Activated naive CD8-positive, alpha-beta T cell treated with anti-CD3 and anti-CD28 coated beads, Interleukin-2, amount 50 U/mL, for 24 hours (primary cell): ENCODE measurements at places on chromosomes 7 and 10.

DNA sequence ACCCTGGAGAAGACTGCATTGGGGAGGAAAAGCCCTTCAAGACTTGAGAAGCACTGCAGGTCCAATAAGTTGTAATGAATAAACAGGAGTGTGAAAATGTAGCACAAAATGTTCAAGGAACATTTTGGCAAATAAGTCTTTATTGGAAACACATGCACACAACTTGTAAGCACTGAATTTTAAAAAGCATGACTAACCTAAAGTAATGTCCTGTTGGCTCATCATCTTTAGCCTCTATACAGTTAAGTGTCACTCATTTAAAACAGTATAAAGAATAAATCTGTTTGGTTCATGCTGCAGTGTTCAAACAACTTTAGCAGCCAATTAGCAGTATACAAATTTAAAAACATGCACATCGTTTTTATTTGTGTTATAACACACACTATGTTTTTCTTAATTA is 108.6 kb downstream of the CDK6 start:
- no peak for DNase-seq
- peak overlapping the region; percentile 28 for H3K27ac ChIP-seq
- H3K27me3 ChIP-seq: no peaks in the 10 kb centered on the region
- no peak overlapping the region for H3K4me3 ChIP-seq

- H3K27me3 ChIP-seq: peaks cover 8% of the 10 kb centered on the region
- peaks cover 17% of the 10 kb centered on the region for H3K4me1 ChIP-seq
- peaks cover 10% of the 10 kb centered on the region for H3K36me3 ChIP-seq
- no peak for DNase-seq
These were observed 108.4 kb upstream of the FAM3C start for GRCh38 chr7:121504482-121504881.

- H3K27me3 ChIP-seq: no peaks in the 10 kb centered on the region
- no peak overlapping the region for H3K4me3 ChIP-seq
- H3K27ac ChIP-seq: no peak overlapping the region
- DNase-seq: peak; percentile 12
These were observed 118.5 kb downstream of the VTI1A start for GRCh38 chr10:112565434-112566053.

GRCh38 chr7:84339306-84339705 is 144.7 kb upstream of the SEMA3A start:
- H3K36me3 ChIP-seq: no peaks in the 10 kb centered on the region
- no peak overlapping the region for H3K4me3 ChIP-seq
- no peaks in the 10 kb centered on the region for H3K4me1 ChIP-seq
- no peak for DNase-seq
- H3K27ac ChIP-seq: no peak overlapping the region

GRCh38 chr10:58791137-58791536 is 278.5 kb downstream of the BICC1 start:
- DNase-seq: no peak
- no peaks in the 10 kb centered on the region for H3K27me3 ChIP-seq
- no peaks in the 10 kb centered on the region for H3K36me3 ChIP-seq
- H3K4me3 ChIP-seq: no peak overlapping the region
- H3K4me1 ChIP-seq: no peaks in the 10 kb centered on the region
